ENCODE measurements at places on chromosomes 2 and 18.

- no peak for DNase-seq
Measured at GRCh38 chr18:75128911-75129716, 79.8 kb downstream of the PTGR3 start.

DNA sequence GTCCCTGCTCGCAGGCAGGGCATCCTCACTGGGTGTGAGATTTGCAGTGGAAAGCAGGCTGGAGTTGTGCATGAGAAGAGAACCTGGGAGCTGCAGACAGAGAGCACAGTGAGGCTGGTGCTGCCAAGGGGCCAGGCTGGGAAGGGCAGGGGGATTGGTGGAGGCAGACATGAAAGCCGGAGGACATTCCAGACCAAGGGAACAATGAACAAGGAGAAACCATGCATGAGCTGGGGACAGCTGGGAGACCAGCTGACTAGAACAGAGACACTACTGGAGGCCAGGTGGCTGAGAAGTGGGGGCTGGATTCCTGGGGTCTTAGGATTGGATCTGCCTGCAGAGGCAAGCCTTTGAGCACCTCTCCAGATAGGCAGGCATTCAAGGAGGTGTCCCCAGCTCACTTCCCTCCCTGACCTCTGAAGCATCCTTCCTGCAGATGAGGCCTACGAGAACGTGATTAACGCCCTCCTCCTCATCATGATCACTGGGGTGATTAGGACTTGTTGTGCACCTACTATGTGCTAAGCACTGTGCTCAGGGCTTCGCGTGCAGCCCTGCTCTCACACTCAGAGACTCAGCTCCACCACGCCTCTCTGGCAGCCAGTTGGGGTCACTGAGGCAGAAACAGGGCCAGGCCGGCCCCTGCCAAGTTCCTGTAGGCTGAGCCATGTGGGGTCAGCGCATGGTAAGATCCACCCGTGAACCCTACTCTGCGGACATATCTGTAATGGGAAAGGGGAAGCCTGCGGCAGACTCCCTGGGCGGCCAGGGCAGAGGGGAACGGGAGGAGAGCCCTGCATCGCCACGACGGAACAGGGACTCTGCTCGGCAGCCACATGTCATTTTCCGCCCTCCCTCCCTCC is 74.8 kb upstream of the SLC66A3 start:
- DNase-seq = no peak

- DNase-seq = no peak
Measured at GRCh38 chr18:75129717-75130477, 79.0 kb downstream of the PTGR3 start.

- no peak for DNase-seq
Measured at GRCh38 chr2:232951891-232952290, 61.2 kb downstream of the NGEF start.

- DNase-seq = no peak
Measured at GRCh38 chr2:127957240-127957639, 70.6 kb downstream of the SAP130 start.

GRCh38 chr2:118309946-118310680 is 221.8 kb downstream of the INSIG2 start:
- DNase-seq = peak; percentile 36

GRCh38 chr2:103165836-103166235 is 404.0 kb downstream of the TMEM182 start:
- DNase-seq = no peak

GRCh38 chr2:203105996-203106395 is 91.3 kb downstream of the NBEAL1 start:
- no peak for DNase-seq

DNA sequence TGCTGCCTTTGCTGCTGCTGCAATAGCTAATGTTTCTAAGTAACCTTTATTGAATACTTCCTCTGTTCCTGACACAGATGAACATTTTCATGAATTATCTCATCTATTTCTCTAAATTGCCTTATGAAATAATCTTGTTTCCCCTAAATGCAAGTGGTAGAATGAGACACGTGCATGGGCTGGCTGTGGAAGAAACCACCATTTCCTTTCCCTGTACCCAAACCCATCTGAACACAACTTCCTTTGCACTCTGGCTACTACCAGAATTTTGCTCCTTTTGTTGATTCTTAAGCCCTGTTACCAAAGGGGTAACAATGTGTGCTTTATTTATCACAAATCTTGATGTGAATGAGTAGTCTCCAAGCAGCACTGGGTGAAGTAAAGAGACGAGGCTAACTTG is 29.2 kb downstream of the AKAIN1 start:
- no peak for DNase-seq

DNA sequence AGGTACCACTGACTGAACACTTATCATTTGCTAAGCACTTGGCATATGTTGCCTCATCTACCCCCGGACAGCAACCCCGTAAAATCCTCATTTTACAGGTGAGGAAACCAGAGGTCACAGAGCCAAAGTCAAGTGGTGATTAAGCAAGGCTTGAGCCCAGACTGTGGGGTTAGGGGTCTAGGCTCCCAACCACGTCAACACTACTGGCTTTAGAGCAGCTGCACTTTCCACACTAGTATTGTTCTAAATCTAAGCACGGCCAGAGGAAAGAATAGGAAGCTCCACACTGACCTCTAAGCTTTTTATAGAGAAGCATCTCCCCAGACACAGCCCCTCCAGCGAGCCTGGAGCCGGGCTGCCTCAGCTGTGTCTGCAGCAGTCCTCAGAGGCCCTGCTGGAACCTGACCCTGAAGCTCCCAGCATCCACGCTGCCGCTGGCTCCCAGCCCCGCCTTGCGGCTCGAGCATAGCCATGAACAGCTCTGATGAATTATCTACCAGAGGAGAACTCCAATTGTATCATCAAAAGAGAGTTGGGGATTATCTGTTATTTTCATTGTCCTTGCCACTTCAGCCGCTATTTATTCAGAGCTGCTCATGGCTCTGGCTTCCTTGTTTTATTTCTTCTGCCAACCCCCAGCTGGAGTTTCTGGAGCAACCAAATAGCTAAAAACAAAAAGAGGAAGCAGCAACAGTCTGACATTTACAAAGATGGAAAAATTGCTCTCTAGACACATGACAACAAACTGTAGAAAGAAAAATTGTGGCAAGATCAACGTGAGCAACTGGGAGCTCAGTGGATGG is 62.2 kb upstream of the RTN4 start:
- DNase-seq = no peak

GRCh38 chr18:73669297-73669696 is 478.3 kb downstream of the FBXO15 start:
- DNase-seq = no peak

DNA sequence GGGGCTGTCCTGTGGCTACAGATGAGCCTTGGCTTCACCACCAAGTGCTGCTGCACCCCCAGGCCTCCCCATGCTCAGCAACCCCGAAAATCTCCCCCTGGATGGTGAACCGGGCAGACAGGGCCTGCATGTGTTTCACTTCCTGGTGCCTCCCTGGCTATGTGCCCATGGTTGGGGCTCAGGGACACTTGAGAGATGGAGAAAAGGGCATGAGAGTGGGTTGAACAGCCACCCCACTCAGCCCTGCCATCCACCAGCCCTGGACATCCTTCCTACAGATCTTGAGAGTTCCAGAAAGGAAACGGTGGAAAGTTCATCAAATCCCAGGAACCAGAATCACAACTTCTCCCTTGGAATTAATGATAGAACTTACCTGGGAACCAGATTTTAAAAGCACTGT is 74.7 kb upstream of the TEX51 start:
- no peak for DNase-seq

DNA sequence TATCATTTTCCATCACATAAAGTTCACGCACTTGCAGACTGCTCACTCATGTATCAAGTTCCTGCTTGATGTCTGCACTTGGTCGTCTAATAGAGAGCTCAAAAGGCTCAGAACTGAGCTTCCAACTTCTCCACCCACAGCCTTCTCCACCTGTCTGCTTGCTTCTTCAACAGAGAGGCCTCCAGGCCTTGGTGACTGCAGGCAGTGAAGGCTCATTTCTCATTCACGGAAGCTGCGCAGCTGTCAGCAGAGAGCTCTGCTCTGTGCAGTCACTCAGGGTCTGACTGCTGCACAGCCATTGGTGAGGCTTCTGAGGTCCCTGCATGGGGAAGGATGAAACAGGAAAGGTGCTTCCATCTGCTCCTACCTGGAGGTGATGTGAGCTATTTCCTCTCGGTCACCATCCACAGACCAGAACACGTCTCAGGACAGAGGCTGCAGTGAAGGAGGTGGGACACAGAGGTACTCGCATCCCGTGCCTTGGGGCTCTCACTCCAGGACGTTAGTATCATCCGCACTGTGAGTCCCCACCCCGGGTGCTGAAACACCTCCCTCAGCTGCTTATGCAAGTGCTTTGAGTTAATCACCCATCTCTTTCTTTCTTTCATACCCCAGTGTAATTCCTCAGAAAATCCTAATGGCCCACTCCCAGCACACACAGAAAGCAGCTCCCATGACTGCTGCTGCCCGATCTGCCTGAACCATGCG is 126.2 kb downstream of the TMEM18 start:
- DNase-seq = no peak

GRCh38 chr2:234548695-234549420 is 52.0 kb upstream of the ARL4C start:
- DNase-seq = no peak

DNA sequence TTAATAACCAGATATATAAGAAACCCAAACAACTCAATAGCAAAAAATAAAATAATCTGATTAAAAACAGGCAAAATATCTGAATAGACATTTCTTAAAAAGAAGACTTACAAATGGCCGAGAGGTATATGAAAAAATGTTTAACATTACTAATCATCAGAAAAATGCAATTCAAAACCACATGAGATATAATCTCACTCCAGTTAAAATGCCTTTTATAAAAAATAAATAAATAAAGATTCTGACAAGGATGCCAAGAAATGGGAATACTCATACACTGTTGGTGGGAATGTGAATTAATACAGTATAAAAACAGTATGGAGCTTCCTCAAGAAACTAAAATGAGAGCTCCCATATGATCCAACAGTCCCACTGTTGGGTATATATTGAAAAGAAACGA is 33.9 kb upstream of the BMP10 start:
- no peak for DNase-seq

- no peak for DNase-seq
Measured at GRCh38 chr2:240998706-240998994, 232 bp downstream of the SNED1 start.

GRCh38 chr2:8296306-8296705 is 385.6 kb upstream of the ID2 start:
- peak; percentile 28 for DNase-seq

- DNase-seq = no peak
Measured at GRCh38 chr2:235381261-235381912, 112.5 kb upstream of the AGAP1 start.

DNA sequence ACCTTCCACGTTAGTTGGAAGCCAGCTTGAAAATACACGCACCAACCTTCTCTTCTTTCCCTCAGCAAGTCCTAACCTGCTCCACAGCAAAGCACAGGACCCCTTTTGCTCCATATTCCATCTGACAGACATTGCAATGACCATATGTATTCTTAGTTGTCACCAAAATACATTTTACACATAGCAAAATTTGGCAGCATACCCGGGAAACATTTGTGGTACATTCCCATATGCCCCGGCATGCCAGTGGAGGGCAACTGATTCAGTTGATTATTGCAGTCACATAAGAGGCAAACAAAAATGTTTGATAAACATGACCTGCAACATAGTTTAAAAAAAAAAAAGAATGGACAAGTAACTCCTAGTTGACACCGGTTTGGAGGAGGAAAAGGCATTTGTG is 202.1 kb upstream of the UBE2E3 start:
- no peak for DNase-seq

DNA sequence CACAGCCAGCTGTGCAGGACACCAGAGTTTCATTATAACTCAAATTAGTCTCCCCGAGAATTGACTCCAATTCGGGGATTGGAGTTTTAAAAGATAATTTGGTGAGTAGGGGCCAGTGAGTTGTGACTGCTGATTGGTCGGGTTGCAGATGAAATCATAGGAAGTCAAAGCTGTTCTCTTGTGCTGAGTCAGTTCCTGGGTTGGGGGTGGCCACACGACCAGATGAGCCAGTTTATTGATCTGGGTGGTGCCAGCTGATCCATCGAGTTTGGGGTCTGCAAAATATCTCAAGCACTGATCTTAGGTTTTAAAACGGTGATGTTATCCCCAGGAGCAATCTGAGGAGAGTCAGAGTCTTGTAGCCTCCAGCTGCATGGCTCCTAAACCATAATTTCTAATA is 82.7 kb upstream of the SLC66A3 start:
- DNase-seq = no peak

DNA sequence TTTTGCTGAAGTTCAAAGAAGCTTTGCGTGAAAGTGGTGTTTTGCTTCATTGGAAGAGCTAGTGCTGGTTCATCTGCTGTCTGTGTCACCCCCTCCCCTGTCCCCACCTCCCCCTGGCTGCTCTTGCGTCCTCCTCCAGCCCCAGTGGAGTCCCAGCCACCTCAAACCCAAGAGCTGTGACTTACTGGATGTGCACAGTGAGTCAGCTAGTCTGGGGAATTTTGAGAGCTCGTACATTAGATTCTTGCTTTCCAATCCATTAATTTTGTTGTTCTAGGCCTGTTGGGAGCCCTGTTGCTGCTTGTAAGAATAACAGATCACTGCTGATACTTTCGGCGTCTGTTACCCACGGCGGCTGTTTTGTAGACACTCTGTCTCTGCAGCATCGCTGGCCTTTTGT is 412.1 kb downstream of the TSN start:
- no peak for DNase-seq

DNA sequence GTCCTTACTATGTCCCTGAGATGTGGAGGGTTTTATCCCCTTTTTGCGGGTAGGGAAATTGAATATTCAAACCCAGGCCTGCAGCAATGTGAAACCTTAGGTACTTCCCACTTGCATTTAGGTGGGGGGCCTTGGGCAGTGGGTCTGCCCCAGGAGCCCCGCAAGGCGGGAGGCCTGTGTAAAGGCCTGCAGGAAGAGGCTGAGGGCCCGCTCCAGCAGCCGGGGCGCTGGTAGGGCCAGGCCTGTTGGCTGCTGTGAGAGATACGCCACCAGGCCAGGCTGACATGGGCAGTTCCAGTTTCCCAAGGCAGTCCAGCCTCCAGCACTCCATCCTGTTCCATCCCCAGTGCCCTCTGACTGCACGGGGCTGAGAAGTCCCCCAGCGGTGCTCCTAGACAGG is 64.2 kb downstream of the GBX2 start:
- DNase-seq = no peak

DNA sequence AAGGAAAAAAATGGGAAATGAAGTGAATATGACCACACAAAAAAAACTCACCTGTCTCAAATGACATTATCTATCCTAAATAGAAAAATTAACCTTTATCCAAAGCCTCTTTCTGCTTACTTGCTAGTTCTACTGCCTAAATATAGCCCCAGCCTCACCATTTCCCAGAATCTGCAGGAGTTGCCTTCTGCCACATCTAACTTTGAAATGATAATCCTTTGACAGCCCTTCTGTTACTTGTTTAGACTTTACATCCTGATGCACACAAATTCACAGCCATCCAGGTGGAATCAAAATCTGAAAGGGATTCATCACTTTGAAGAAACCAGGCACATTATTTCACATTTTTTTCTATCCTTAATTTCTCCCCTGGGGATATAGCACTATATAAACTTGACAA is 1356.2 kb upstream of the NXPH2 start:
- DNase-seq = no peak

GRCh38 chr2:145230546-145230945 is 710.6 kb upstream of the ZEB2 start:
- no peak for DNase-seq

- no peak for DNase-seq
Measured at GRCh38 chr2:184532551-184532950, 65.8 kb upstream of the ZNF804A start.

Data from stimulated activated CD4-positive, alpha-beta T cell treated with anti-CD3 and anti-CD28 coated beads, TNF-alpha, amount 100 ng/mL, for 48 hours (primary cell).